ENCODE measurements at places on chromosomes 2 and 18. TPM values are rescaled to one million over a fixed set of nuclear protein-coding genes. Genes with fewer than 3 reads are reported as not detected.

GULP1 gene
- polyA plus RNA-seq: 21.7 TPM

SERPINB4 gene
- 3.9 TPM for polyA plus RNA-seq

HNMT gene
- 22.1 TPM for polyA plus RNA-seq

PLB1 gene
- polyA plus RNA-seq: 2.2 TPM

CD207 gene
- 0.37 TPM for polyA plus RNA-seq

ACOXL gene
- 0.53 TPM for polyA plus RNA-seq

SP5 gene
- polyA plus RNA-seq: 7.1 TPM

D2HGDH gene
- polyA plus RNA-seq: 18.8 TPM

HTR2B gene
- 0.16 TPM for polyA plus RNA-seq

EPC2 gene
- 26.7 TPM for polyA plus RNA-seq

LDAH gene
- polyA plus RNA-seq: 8.9 TPM

IL1R2 gene
- polyA plus RNA-seq: 0.16 TPM

TRIB2 gene
- polyA plus RNA-seq: 56.7 TPM

MLPH gene
- 0.50 TPM for polyA plus RNA-seq

L3MBTL4 gene
- 1.2 TPM for polyA plus RNA-seq

SLC30A3 gene
- 0.45 TPM for polyA plus RNA-seq

UNC80 gene
- 2.6 TPM for polyA plus RNA-seq

OR6B2 gene
- polyA plus RNA-seq: not detected

RESP18 gene
- not detected for polyA plus RNA-seq

REG1A gene
- not detected for polyA plus RNA-seq

ABCB6 gene
- polyA plus RNA-seq: 31.6 TPM

BOLL gene
- polyA plus RNA-seq: 2.0 TPM

LRRTM1 gene
- polyA plus RNA-seq: 0.21 TPM

NEU2 gene
- polyA plus RNA-seq: not detected

NTSR2 gene
- polyA plus RNA-seq: not detected

AQP12A gene
- not detected for polyA plus RNA-seq

CCNYL1 gene
- 12.0 TPM for polyA plus RNA-seq

ANKRD30B gene
- not detected for polyA plus RNA-seq

C1GALT1C1L gene
- polyA plus RNA-seq: 1.1 TPM

LYG1 gene
- polyA plus RNA-seq: 1.4 TPM

CPO gene
- polyA plus RNA-seq: 0.26 TPM
